ENCODE measurements at places on chromosomes 4 and X. TPM values are rescaled to one million over a fixed set of nuclear protein-coding genes. Genes with fewer than 3 reads are reported as not detected.

The AREG gene
- 0.38 TPM for total RNA-seq

The MSX1 gene
- not detected for total RNA-seq

The DHX15 gene
- total RNA-seq, result 190 TPM

The LARP7 gene
- total RNA-seq, result 40.5 TPM

DNA sequence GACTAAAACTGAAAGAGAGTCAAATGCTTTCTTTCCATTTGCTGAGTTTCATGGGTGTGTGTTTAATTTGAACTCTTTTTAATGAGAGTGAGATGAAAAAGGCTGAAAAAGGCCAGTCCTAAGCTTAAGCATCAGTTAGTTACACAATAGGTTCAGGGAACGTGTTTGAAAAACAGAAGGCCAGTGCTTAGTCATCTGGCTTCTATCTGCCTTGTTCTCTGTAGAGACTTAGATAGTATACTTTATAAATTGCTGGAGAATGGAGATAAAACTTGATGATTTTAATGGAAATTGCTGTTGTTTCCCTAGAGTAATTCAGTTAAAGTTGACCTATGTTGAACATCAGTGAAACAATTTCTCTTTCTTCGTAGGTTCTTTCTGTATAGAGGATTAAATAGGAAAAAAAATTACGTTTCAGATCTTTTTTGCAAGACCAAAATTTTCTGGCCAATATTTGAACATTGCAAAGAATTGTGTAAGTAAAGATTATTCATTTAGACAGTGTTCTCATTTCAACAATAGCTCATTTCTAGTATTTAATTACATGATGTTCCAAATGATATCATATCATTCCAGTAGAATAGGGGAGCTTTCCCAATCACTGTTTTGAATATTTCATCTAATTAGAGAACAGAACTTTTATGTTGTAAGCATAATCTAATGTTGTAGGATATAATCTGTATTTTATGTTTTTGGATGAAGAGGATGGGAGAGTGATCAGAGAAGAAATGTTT, 1088.8 kb downstream of the ADGRL3 start:
- DNase-seq, result no peak

DNA sequence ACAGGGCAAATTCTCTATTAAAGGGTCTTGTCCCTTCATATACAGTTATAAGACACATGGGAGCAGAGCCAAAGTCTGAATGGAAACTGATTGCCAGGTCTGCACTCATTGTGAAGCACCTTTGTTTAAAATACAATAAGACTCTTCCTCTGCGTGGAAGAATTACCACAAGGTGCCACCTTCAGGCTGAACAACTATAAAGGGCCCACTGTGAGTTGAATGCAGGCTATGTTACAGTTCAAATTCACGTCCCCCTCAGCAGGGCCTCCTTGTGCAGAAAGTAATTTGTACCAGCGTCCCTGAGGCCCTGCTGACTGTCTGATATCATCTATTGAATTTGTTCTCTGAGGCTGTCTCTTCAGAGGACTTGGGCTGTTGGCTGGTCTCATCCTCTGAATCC, 225.8 kb upstream of the TEX13C start:
- DNase-seq, result no peak

GRCh38 chr4:55256787-55257186, 89.3 kb upstream of the SRD5A3 start:
- DNase-seq, result no peak

DNA sequence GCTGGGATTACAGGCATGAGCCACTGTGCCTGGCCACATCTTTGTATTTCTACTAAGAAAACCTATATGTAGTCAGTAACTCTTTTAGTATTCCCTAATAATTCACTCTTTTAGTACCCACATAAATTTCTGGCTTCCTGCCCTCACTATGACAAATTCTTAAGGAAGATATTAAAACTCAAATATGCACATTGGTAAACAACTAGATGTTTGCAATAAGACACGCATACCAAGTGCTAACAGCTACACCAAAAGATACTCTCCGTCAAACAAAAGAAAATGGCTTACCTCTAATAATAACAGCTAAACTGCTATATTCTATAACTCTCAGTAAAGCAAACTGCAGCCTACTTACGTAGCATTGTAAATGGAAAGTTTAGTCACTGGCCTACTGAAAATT, 6.3 kb downstream of the UBA6 start:
- DNase-seq, result no peak

- DNase-seq, result peak; percentile 90
Measured at GRCh38 chrX:108091264-108091877, at the start of the genes ATG4A and PSMD10. TSS of gene ATG4A (plus strand) at chrX:108091778. CDS start at chrX:108091827, 49 bp downstream. TSS of gene PSMD10 (minus strand) at chrX:108091542. CDS start at chrX:108091520, 22 bp downstream.

DNA sequence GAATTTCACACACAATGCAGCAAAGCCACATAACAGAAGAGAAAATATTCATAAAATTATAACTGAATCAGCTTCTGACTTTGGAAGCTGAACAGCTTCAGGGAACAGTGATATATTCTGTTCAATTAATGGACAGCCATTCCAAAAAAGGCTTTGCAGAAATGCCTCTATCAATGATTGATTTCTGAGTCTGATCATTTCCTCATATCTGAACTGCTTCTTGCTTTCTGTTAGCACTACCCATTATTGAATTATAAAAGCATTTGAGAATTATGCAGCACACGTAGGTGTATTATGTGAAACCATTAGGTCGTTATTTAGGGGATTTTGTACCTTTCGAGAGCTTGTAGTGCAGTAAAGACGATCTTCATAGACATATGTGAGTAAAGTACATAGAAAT, 159.6 kb downstream of the STIM2 start:
- no peak for DNase-seq

DNA sequence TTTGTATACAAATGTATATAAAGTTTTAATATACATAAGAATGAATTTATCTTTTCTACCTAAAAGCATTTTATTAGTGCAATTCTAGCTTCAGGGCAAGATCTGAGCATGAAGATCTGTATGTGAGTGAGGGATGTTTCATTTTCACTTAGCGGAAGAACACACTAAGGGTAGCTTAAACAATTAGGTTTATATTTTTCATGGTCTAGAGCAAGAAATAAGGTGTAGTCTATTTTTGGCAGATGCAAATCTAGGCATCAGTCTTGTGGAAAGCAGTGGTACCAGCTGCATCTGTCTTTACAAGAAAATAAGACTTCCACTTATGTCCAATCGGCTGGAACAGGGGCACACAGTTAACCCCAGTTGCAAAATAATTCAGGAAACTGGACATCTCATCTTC, 433.3 kb downstream of the ADAM29 start:
- no peak for DNase-seq

DNA sequence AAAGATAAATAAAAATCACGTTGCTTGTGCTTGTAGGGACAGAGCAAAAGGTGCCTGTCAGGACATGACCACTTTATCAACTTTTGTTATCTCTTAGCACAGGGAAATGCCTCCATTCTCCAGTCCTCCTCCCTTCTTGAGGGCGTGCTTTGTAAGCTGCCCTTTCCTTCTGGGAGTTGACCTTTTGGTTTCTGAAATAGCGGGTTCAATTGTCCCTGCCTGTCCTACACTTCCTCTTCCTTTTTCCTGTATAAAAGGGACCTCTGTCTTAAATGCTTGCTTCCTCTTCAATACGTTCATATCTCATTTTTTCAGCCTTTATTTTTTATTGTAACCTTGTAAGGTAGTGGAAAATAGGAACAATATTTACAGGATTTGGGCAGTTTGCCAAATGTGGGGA, 153.5 kb downstream of the SH3BGRL start:
- DNase-seq, result no peak

All from natural killer cell treated with Interleukin-12 subunit alpha and Interleukin-12 subunit beta and Interleukin-15 and Interleukin-18, amount 100 ng/mL, for 72 hours (primary cell).